ENCODE measurements at places on chromosomes 12 and 14.

- DNase-seq, result no peak
Observed at GRCh38 chr12:57898308-57898970, 42.9 kb upstream of the ATP23 start.

DNA sequence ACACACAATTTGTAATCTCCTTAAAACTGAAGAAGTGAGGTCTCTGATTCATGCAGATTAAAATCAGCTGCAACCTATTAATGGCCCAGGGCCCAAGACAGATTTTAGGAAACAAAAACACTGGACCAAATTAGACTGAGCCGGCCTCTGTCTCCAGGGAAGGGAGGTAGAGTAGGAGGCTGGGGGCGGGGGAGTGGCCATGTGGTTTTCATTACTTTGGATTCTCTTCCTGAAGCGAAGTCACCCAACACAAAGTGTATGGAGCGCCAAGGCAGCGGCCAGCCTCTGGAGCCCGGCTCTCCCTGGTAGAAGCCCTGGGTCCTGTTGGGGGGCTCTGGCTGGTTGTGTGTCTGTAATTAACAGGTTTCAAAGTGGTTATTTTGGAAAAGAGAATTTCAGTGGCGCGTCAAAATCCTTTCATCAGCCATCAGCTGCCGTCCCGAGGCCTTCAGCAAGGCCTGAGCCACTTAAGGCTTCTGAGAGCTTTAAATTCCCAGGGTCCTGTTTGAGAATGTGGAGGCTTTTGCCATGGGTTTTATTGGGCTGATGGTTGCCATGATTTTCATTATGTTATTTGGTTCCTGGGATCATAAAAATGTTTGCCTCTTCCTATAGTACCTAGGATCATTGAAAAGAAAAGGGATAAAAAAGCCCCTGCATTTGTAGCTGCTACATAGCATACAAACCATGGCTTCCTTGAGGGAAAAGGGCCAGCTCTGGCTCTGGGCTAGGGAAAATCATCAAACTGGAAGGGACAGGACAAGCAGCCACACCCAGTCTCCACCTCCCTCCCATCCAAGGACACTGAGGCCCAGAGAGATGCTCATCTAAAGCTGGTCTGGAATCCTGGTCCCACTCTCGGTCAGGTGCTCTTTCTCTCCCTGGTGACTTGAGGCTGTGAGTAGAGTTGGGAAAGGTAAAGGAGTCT, 282.4 kb downstream of the ZFP36L1 start:
- peak; percentile 61 for DNase-seq

DNA sequence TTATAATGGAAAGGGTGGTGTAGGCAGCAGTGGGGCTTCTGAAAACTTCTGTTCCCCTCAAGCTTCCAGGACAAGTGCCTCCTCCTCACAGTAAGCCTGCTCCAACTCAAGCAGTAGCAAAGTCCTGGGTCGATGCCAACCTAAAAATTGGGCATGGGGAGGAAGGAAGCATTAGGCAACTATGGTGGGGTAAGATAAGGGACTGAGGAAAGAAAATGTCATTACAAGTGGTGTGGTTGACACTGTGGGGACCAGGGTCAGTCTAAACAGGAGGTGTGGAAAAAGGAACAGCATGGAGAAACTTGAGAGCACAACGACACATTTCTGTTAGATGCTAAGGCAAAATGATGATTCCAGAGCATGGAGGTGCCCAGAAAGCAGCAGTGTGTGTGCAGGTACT, 34.9 kb downstream of the WIF1 start:
- no peak for DNase-seq

GRCh38 chr14:95407354-95407753, 87.6 kb upstream of the CLMN start:
- no peak for DNase-seq

- peak; percentile 43 for DNase-seq
Observed at GRCh38 chr12:90543374-90543773, 411.6 kb downstream of the CCER1 start.

GRCh38 chr14:28765169-28765830, 1.3 kb upstream of the FOXG1 start:
- DNase-seq, result no peak

- DNase-seq, result peak; percentile 18
Observed at GRCh38 chr14:61388976-61389576, 67.7 kb downstream of the PRKCH start.

DNA sequence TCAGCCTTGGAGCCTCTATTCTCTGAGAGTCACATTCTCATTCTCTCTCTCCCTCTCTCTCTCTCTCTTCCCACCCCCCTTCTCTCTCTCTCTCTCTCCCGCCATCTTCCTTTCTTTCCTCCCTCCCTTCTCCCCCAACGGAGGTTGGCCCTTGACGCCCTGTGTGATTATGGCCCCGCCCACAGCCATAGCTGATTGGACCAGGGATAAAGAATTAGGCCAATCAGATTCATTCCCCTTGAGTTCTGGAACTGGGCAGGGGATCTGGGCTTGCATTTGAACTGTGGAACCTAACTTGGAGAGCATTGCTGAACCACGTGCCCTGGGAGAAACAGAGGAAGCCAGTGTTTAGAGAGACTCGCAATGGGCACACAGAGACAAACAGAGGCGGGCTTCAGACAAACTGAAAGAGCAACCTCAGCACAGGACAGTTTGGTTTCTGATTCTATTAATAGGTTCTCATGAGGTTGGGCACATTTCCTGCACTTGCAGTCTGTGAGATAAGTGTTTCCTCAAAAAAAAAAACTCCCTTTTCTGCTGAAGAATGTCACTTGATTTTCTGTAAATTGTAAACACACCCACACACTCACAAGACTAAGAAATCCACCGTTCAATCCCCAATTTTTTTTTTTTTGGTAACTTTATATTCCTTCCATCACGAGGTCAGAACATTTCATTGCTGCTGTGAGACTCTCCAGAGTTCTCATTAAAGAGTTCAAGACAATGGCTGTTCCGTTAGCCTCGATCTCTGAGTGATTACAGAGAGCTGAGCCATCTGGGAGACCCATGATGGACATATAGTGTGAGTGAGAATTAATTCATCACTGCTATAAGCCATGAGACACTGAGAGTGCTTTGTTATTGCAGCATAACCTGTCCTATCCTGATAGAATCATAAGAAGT, 3.5 kb upstream of the P2RX7 start:
- peak; percentile 30 for DNase-seq

- no peak for DNase-seq
Observed at GRCh38 chr14:31339743-31340142, 80.6 kb downstream of the HEATR5A start.

- no peak for DNase-seq
Observed at GRCh38 chr12:55043542-55043941, 23.8 kb downstream of the NEUROD4 start.

- DNase-seq, result peak; percentile 92
Observed at GRCh38 chr12:13173012-13173932, 23.3 kb upstream of the EMP1 start.

DNA sequence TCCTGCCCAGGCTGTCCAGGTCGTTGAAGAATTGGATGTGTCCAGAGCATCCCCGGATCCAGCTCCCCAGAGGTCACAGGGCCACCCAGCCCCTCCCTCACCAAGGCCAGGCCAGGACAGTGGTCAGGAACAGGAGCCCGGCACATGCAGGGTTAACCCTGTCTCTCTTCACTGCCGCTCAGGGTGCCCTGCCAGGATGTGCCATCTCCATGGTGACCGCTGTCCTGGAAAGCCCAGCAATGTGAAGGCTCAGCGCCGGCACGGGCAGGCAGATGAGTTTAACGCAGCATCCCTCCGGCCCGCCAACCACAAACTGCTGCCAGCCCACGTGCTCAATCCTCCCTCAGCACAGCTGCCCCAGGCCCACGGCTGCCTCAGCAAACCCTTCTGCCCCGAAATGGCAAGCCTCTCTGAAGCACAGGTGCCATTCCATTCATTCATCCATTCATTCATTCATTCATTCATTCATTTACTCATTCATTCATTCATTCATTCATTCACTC, 4.4 kb downstream of the TMEM179 start:
- peak; percentile 27 for DNase-seq

DNA sequence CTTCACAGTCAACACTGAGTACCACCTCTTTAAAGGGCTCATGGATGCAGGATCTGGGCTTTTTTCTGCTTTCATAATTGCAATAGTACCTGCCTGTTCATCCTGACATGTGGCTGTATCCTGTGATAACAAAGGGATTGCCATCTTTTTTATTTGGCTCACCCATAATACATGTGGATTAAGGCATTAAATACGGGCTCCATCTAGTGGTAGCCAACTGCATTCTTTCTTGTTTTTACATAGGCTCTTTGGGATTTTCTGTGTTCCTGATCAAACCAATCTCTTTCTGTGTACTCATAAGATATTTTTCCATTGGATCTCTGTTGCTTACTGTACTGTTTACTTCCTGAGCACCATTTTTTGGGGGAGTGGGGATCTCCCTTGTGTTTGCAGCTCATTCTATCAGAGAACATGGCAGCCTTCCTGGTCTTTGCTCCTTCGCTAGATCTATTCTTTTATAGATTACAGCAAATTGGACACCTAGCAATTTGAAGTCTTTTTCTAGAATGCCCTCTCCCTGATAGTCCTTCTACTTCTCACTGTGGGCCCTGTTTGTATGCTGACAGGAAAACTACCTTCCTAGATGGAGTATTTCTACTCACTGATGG, 723.4 kb upstream of the MDGA2 start:
- DNase-seq, result no peak

GRCh38 chr14:106346534-106347290, 820.3 kb downstream of the TMEM121 start:
- no peak for DNase-seq

DNA sequence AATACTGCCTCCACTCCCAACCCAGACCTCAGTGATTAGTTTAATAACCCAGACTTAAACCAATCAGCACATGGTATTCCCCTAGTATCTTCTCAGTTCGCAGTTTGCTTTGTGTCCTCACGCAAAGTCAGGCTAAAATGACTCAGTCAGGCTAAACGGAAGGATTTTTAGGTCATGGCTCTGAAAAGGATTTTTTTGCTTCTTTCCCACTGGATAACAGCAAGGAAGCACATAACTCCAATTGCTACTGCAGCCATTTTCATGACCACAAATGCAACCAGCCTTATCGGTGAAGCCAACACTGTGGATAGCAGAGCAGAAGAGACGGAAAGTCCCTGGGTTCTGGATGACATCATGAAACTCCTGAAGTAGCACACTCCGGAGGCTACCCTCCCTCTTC, 67.7 kb downstream of the ZC3H14 start:
- peak; percentile 57 for DNase-seq

DNA sequence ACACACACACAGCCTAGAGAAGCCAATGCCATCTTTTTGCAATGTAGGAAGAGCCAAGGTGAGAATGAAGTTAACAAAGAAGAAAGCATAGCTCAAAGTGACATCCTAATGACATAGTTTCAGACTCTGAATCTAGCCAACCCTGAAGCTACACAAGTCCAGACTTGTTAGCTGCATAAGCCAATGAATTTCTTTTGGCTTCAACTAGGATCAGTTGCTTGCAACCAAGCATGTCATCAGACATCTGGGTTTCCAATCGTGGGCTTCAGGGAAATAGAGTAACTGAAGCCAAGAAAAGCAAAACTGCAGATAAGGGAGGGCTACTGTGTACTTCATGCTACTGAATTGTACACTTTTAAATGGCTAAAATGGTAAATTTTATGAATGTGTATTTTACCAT, 4.4 kb upstream of the GPHN start:
- no peak for DNase-seq

DNA sequence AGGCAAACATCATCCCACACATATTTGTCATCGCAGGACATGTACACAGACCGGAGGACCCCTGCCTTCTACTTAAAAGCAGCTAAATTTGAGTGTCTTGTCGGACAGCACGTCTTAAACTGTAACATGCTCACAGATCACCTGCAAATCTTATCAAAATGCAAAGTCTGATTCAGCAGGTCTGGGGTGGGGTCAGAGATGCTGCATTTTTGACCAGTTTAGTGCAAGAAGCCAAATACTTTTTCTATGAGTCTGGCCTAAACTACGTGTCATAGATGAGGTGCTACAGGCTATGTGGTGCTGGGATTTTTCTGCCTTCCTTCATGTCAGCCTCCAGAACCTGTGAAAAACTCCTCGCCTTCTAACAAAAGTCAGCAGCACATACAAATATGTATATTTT, 178.8 kb upstream of the LHX5 start:
- no peak for DNase-seq

DNA sequence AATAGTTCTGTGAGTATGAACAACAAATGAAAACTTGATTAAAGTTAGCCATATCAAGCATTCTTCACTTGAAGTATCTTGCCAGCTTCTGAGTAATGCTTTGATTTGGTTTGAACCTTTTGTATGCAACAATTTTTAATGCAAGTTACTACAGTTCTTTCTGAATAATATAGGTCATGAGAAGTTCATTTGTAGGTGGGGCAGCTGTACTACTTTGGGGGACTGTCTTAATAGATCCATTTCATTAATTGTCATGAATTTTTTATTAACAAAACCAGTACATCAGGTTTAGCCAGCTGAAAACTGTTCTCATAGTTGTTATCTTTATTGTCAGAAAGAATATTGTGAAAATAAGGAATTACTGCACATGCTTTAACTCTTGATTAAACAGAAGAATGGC, 142.7 kb downstream of the FOXA1 start:
- no peak for DNase-seq

DNA sequence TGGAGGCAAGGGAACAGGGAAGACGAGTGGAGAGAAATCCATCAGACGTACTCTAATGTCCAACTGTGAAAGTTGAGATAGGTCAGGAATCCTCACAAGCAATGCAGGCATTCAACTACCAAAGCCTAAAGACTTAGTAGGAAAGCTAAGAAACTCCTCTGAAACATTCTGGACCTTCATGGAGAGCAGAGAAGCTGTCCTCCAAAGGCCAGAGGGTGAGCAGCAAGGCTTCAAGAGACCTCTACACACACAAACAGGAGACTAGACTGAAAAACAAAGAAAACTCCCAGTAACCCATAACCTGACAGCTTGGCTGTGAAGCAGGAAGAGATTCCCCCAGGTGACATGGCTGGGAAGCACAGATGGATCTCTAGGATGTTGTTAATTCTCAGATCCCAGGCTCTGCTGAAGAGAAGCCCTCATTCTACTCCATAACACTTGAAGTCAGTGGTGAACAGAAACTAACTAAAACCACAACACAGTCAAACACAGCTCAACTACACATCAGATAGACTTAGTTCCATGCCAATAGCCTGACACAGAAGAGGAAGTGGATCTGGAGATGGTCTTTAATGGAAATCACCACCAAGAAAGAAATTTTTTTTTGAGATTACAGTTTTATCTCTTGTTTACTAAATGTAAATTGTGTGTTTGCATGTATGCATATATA, 23.2 kb upstream of the LYZ start:
- no peak for DNase-seq

DNA sequence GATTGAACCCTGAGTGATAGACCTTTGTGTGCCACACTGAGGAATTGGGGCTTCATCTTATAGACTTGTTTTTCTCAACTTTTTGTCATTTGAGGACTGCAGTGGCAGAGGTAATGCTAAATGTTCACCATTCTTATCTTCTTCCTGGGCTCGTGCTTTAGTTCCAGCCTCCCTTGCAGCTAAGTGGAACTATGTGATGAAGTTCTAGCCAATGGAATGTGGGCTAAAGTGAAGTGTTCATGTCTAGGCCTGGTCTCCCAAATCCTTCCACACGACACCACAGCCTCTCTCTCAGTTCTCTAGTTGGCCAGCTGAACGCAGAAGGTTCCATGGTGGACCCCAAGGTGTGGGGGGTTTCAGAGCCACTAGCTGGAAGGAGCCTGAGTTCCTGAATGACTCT, 42.4 kb upstream of the CCDC63 start:
- DNase-seq, result no peak

GRCh38 chr14:74308695-74309094, 6.0 kb upstream of the ABCD4 start:
- DNase-seq, result no peak

GRCh38 chr12:6056406-6057240, 67.8 kb downstream of the VWF start:
- no peak for DNase-seq

GRCh38 chr12:122001466-122002209, 20.0 kb upstream of the BCL7A start:
- no peak for DNase-seq

All from EL (cell line).